ENCODE measurements at places on chromosomes 2 and 18.

DNA sequence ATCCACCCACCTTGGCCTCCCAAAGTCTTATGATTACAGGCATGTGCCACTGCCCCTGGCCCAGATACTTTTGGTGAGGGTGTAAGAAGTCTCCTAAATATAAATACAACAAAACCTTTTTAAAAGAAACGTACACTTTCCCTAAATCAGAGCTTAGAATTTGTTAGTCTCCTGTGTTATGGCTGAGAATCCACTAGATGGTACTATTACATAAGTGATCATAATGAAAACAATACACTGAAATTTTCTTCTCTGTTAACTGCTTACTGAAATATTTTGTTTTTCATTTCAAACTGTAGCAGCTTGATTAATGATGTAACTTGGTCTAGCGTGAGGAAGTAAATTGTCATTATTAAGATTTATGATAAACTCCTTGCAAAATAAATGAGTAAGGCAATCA lies 74.8 kb upstream of the FAM98A start:
- H3K4me3 ChIP-seq = no peak overlapping the region
- no peak for DNase-seq
- H3K27ac ChIP-seq = no peak overlapping the region

DNA sequence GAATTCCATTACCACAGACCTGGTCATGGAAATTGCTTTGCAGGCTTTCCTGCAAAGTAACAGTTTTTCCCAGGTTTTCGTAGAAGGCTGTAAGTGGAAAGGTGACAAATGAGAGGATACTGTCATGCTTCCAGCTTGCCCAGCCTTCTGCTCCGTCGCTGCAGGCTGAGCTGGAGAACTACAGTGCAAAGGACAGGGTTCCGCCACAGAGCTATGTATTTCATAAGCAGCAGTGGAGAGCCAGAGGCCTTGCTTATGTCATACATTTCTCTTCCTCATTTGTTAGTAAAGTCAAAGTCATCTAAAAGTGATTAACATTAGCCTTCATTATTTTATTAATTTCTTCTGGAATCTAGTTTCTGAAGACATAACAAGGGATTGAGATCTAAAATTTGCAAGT lies 72.9 kb upstream of the RBM44 start:
- H3K27ac ChIP-seq = no peak overlapping the region
- H3K27me3 ChIP-seq = no peaks in the 10 kb centered on the region
- no peak for DNase-seq

DNA sequence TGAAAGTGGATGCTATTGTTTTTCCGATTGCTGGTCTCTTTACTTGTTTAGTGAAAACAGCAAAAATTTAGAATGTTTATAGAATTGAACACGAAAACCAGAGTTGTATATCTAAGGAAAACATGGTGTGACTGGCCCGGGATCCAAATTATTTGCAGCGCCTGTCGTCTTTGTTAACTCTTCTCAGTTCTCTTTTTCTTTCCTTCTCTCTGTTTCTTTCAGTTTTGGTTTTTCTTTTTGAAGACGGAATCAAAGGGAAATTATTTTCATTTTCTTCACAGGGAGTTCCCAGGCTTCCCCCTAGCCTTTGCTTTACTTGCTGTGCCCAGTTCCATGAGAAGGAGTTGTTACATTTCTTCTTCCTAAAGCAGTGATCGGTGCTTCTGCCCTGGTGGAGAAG lies 76.0 kb downstream of the AGAP1 start:
- H3K36me3 ChIP-seq = peaks cover 3% of the 10 kb centered on the region
- H3K4me1 ChIP-seq = peaks cover 18% of the 10 kb centered on the region
- H3K27me3 ChIP-seq = peaks cover 7% of the 10 kb centered on the region
- no peak overlapping the region for H3K27ac ChIP-seq
- H3K4me3 ChIP-seq = no peak overlapping the region

- DNase-seq = no peak
- H3K27me3 ChIP-seq = peaks cover 3% of the 10 kb centered on the region
- H3K4me3 ChIP-seq = no peak overlapping the region
- peaks cover 11% of the 10 kb centered on the region for H3K4me1 ChIP-seq
- no peak overlapping the region for H3K27ac ChIP-seq
Observed at GRCh38 chr2:202193881-202194353, 44.5 kb downstream of the SUMO1 start.

- peaks cover 3% of the 10 kb centered on the region for H3K27me3 ChIP-seq
- no peaks in the 10 kb centered on the region for H3K36me3 ChIP-seq
- peaks cover 11% of the 10 kb centered on the region for H3K4me1 ChIP-seq
- no peak overlapping the region for H3K27ac ChIP-seq
- no peak overlapping the region for H3K4me3 ChIP-seq
- no peak for DNase-seq
Observed at GRCh38 chr18:51425475-51425874, 228.0 kb upstream of the MEX3C start.

GRCh38 chr2:127640082-127641072 lies 5.6 kb upstream of the GPR17 start:
- peaks cover 9% of the 10 kb centered on the region for H3K36me3 ChIP-seq
- peaks cover 8% of the 10 kb centered on the region for H3K4me1 ChIP-seq
- peaks cover 6% of the 10 kb centered on the region for H3K27me3 ChIP-seq
- DNase-seq = peak; percentile 35
- no peak overlapping the region for H3K27ac ChIP-seq
- no peak overlapping the region for H3K4me3 ChIP-seq

DNA sequence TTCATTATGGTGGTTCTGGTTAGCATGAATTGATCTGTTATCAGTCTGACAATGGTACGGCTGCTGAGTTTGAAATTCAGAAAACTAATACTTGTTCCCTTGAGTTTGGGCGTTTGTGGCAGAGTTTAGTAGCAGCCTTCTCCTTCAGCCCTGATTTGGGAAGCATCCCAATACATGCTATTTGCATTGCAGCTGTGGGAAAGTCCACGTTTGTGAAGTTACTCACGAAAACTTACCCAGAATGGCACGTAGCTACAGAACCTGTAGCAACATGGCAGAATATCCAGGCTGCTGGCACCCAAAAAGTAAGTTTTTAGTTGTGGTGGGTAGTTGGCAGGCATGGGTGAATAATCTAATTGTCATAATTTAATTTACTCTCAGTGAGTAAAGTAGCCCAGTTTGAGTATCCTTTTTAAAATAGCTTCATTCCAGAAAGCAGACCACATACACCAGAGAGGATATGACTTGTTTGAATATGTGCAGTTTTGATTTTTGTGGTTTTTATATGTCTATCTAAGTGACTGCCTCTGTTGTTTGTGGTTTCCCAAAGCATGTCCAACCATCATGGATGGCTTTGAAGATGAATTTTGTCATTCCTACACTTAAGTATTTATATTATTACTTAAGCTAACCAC lies 12.2 kb downstream of the DGUOK start:
- no peak for DNase-seq
- H3K27me3 ChIP-seq = peaks cover 2% of the 10 kb centered on the region
- H3K4me1 ChIP-seq = no peaks in the 10 kb centered on the region

GRCh38 chr2:119592436-119592835 lies 48.2 kb downstream of the CFAP221 start:
- H3K36me3 ChIP-seq = no peaks in the 10 kb centered on the region
- H3K4me3 ChIP-seq = no peak overlapping the region
- H3K4me1 ChIP-seq = no peaks in the 10 kb centered on the region

DNA sequence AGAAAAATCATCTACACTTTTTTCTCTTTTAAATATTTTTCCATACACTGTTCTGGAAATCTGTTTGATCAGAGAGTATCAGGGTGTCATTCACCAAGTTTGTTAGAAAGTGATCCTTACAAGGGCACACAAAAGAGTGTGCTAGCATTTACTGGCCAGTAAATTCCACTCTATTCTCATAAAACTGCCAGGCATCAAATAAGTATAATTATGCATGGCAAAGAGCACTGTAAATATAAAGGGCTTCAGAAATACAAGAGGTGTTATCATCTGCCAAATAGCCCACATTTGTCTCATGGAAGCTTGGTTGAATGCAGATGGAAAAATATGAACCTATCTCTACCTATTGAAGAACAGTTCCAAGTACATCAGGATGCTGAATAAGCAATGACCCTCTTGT lies 847.3 kb upstream of the ACVR2A start:
- no peaks in the 10 kb centered on the region for H3K36me3 ChIP-seq
- no peaks in the 10 kb centered on the region for H3K4me1 ChIP-seq
- H3K4me3 ChIP-seq = no peak overlapping the region
- H3K27ac ChIP-seq = no peak overlapping the region

DNA sequence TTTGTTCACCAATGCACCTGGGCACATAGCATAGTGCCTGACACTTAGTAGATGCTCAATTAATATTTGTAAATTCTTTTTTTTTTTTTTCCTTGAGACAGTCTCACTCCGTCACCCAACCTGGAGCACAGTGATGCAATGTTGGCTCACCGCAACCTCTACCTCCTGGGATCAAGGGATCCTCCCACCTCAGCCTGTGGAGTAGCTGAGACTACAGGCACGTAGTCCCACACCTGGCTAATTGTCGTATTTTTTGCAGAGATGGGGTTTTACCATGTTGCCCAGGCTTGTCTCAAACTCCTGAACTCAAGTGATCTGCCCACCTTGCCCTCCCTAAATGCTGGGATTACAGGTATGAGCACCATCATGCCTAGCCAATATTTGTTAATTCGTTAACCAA lies 23.2 kb upstream of the LPIN2 start:
- H3K36me3 ChIP-seq = no peaks in the 10 kb centered on the region
- H3K27me3 ChIP-seq = peaks cover 4% of the 10 kb centered on the region
- no peak overlapping the region for H3K27ac ChIP-seq
- no peak overlapping the region for H3K4me3 ChIP-seq
- DNase-seq = no peak

GRCh38 chr2:6877402-6878304 lies at the start of gene RSAD2:
Gene RSAD2, plus strand, starts transcription at chr2:6877777. Its CDS starts 24 bp downstream, at chr2:6877801.
- no peaks in the 10 kb centered on the region for H3K4me1 ChIP-seq
- H3K27me3 ChIP-seq = peaks cover 2% of the 10 kb centered on the region
- no peak within 1 kb of the TSS for H3K4me3 ChIP-seq
- no peak for DNase-seq
- H3K27ac ChIP-seq = no peak within 1 kb of the TSS

GRCh38 chr2:85668009-85668856 lies at the start of gene SFTPB:
Gene SFTPB, minus strand, starts transcription at chr2:85668199. Its CDS starts 16 bp downstream, at chr2:85668183.
- H3K27me3 ChIP-seq = peaks cover 22% of the 10 kb centered on the region
- H3K27ac ChIP-seq = no peak within 1 kb of the TSS
- peaks cover 9% of the 10 kb centered on the region for H3K4me1 ChIP-seq
- no peak within 1 kb of the TSS for H3K4me3 ChIP-seq
- DNase-seq = no peak

GRCh38 chr2:234133004-234133403 lies 82.5 kb downstream of the SPP2 start:
- H3K27me3 ChIP-seq = peaks cover 1% of the 10 kb centered on the region
- H3K4me1 ChIP-seq = peaks cover 7% of the 10 kb centered on the region
- H3K36me3 ChIP-seq = no peaks in the 10 kb centered on the region
- DNase-seq = no peak
- H3K27ac ChIP-seq = no peak overlapping the region

DNA sequence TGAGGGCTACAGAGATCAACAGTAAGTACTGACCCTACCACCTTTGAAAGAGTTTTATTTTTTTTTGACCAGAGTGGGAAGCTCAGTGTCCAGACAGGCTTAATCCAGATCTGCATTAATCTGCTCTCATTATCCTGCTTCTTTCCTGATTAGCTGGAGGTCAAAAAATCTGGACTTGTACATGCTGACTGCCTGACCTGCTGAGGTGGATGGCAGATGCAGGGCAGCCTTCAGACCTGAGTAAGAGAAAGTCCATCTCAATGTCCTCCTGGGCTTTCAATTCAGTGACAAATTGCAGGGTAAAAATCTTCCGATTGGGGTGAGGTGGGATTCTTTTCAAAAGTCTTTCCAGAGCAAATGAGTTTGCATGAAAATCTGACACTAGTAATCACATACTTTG lies 998.8 kb upstream of the PIK3C3 start:
- no peak overlapping the region for H3K4me3 ChIP-seq
- no peak overlapping the region for H3K27ac ChIP-seq
- DNase-seq = no peak
- H3K4me1 ChIP-seq = no peaks in the 10 kb centered on the region
- H3K36me3 ChIP-seq = no peaks in the 10 kb centered on the region

- peaks cover 20% of the 10 kb centered on the region for H3K27me3 ChIP-seq
- DNase-seq = no peak
- H3K4me1 ChIP-seq = no peaks in the 10 kb centered on the region
- peaks cover 2% of the 10 kb centered on the region for H3K36me3 ChIP-seq
Observed at GRCh38 chr2:218952160-218952559, 7.3 kb upstream of the CDK5R2 start.

DNA sequence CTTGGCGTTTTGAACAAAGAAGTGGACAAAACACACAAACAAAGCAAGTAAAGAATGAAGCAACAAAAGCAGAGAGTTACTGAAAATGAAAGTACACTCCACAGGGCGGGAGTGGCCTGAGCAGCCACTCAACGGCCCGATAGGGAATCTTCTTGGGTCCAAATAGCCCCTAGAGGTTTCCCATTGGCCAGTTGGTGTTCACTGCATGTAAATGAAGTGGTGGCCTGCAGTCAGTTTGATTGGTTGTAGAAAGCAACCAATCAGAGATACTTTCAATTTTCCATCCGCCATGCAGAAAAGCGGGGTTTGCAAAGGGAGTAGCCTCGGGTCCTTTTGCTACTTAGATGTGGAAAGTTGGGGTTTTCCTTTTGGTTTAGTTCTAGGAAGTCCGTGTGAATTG lies 31.6 kb downstream of the CYBRD1 start:
- H3K4me1 ChIP-seq = no peaks in the 10 kb centered on the region
- no peak overlapping the region for H3K27ac ChIP-seq

- no peaks in the 10 kb centered on the region for H3K27me3 ChIP-seq
- no peaks in the 10 kb centered on the region for H3K36me3 ChIP-seq
- H3K27ac ChIP-seq = no peak overlapping the region
- H3K4me3 ChIP-seq = no peak overlapping the region
- no peak for DNase-seq
- H3K4me1 ChIP-seq = no peaks in the 10 kb centered on the region
Observed at GRCh38 chr2:184849516-184849915, 251.2 kb downstream of the ZNF804A start.

- peak within 1 kb of the TSS; percentile 99 for H3K4me3 ChIP-seq
- H3K36me3 ChIP-seq = peaks cover 5% of the 10 kb centered on the region
- H3K4me1 ChIP-seq = peaks cover 22% of the 10 kb centered on the region
- peak within 1 kb of the TSS; percentile 98 for H3K27ac ChIP-seq
Observed at GRCh38 chr2:44168681-44169154, at the start of gene PPM1B. Gene PPM1B, plus strand, starts transcription at chr2:44168875. Its CDS starts 32,325 bp downstream, at chr2:44201200.
